HL-60 (cell line): ENCODE measurements at places on chromosomes 5 and 9.

- DNase-seq: no peak
Observed at GRCh38 chr9:107693625-107694326, 204.2 kb upstream of the KLF4 start.

GRCh38 chr5:82388181-82388580, 110.0 kb upstream of the RPS23 start:
- no peak for DNase-seq

GRCh38 chr9:99966716-99967115, 60.3 kb downstream of the STX17 start:
- DNase-seq: no peak

- no peak for DNase-seq
Observed at GRCh38 chr5:176540476-176540899, 3.3 kb upstream of the RNF44 start.

DNA sequence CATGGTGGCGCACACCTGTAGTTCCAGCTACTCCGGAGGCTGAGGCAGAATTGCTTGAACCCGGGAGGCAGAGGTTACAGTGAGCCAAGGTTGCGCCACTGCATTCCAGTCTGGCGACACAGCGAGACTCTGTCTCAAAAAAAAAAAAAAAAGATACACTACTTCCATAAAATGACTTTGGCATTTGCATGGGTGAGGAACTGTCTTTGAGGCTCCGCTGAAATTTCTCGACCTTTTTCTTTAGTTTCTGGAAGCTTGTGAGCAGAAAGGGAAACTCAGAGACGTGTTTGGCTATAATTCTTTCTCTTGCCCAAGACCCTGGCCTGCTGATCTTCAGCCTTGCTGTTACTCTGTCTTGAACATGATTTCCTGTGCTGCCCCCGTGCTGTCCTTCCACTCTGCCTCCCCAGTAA, 37.3 kb downstream of the SPIN1 start:
- DNase-seq: no peak

DNA sequence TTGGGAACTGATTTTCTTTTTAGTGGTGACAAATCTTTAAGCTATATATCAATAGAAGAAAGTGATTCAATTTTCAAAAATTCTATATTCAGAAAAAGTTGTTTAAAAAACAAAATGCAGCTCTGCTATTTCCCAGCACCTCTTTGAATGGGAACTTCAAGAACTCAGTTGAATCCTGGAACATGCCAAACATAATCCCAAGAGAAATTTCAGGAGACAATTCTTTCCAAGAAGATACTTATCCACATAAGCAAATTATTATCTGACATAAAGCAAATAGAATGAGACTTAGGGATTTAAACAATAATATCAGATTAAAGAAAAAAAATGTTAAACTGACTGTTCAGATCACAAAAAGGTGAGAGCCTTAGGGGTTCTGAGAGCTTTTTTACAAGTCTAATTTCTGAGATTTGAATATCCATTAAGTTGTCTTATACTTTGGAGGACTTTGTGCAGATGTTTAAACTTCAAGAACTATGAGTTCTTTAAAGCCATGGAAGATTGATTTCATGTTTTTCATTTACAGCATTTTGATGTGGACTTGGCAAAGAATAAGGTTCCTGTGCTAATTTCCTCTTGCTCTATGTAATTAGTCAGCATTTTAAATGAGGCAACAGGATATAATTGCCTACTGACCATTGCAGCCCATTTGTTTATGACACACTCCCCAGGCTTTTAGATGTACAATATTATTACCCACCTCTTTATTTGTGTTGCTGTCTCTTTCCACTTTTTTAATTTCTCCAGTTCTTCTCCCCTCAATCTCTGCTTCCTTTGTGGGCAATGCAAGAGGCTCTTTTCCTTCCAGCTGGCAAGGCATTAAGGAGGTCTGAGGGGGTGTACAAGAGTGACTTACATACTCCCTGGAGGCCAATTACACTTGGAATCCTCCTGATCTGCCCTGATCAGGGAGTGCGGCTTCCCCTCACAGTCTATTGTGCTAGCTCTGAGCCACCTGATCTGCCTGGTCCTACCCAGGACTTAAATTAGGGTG, 419.1 kb downstream of the NR2F1-AS1 start:
- DNase-seq: no peak

- DNase-seq: no peak
Observed at GRCh38 chr9:13665418-13666066, 386.1 kb upstream of the MPDZ start.

DNA sequence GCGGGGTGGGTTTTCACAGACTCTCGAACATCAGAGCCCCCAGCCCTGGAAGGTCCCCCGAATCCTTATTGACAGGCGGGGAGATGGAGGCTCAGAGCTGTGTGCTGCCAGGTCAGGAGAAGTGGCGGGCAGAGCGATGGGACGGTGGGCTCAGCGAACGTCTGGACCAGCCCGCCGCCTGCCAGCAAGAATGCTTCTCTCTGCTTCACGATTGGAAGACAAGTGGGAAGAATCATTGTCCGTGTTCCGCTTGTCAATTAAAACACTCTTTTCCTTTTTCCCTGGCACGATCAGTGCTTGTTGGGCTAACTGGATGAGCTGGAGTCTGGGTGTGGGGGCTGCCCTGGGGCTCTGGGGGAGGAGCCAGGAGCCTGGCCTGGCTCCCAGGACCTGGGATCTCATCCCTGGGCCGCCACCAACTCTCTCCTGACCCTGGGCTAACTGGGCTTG, 1.6 kb downstream of the COL5A1 start:
- no peak for DNase-seq
